HepG2 (cell line): ENCODE measurements at places on chromosomes 3 and 15.

DNA sequence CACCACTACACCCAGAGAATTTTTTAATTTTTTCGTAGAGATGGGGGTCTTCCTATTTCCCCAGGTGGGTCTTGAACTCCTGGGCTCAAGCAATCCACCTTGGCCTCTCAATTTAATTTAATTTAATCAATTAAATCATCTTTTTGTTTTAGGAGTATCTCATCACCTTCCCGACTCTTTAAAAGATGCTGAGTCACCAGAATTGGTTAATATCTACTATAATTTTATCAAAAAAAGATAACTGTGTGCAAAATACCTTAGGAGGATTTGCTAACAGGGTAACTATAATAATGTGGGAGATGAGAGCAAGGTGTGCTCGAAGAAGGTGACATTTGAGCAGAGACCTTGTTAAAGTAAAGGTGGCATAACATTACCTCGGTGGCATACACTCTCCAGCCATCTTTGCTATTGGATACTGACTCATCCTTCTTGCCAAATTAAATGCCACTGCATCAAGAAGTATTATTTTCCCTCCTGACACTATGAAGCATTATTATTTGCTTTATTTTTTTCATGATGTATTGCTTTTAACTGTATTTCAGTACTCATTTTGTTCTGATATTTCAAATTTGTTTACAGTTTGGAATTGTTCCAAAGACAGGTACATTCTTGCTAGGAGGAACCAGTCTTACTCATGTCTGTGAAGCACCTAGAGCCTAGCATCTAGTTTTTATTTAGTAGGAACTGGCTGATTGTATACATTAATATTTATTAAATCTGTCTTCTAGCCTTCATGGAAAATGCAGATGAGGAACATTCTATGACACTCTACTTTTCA lies 200.7 kb downstream of the MBNL1 start:
- DNase-seq, result no peak

- peak; percentile 81 for DNase-seq
These were observed 13.2 kb upstream of the TMEM212 start for GRCh38 chr3:171829841-171830517.

- peak; percentile 88 for DNase-seq
These were observed 10.3 kb downstream of the TM4SF1 start for GRCh38 chr3:149366941-149367840.

DNA sequence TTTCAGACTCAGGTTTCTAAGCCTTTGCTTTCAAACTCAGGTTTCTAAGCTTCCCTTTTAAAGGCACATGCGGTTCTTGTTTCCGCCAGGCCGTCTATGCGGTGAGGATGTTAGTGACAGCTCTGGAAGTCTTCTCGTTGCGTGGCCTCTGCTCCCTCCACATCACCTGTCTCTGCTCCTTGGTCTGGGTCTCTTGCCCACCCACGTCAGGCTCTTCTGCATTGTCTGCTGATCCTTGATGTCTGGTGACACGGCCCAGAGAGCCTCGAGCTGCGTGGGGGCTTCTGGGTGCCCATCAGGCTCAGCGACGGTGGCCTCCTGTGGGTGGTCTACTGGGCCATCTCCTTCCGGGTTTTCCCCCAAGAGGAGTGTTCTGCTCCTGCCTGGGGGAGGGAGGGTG lies 30.5 kb downstream of the KLF13 start:
- DNase-seq, result no peak

DNA sequence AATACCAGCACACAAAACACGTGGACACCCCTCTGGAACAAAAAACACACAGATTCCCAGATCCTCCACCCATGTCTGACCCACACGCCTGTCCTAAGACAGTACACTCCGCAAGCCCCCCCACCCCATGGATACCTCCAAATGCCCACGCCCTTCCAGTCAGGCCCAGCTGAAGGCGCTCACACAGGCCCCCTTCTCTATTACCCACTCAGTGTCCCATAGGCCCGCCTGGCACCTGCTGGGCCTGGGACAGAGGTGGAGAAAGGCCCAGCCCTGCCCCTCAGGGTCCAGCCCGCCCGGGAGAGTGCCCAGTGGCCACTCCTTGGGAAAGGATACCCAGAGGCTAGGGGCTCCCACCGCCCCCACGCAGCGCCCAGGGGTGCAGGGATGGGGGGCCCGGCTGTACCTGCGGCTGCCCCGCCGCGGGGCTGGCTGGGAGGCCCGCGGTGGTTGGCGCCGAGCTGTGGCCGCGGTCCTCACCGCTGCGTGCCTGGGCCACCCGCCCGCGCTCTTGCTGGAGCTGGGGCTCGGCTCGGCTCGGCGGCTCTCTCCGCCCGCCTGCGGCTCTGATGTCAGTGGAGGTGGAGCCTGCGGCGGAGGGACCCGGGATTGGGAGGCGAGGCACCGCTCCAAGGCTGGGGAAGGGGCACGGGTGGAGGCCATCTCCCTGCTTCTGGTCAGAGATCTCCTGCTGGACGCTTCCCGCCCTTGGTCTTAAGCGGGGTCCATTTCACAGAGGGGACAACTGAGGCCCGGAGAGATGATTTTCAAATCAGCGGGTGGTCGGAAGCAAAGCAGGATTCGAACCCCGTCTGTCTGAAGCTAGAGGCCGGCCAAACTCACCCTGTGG lies at the start of gene CAMK1:
TSS of gene CAMK1 (minus strand) at position 522 of the 850 bp plus-strand sequence. CDS start 2,198 bp downstream, outside the sequence.
- peak; percentile 45 for DNase-seq

DNA sequence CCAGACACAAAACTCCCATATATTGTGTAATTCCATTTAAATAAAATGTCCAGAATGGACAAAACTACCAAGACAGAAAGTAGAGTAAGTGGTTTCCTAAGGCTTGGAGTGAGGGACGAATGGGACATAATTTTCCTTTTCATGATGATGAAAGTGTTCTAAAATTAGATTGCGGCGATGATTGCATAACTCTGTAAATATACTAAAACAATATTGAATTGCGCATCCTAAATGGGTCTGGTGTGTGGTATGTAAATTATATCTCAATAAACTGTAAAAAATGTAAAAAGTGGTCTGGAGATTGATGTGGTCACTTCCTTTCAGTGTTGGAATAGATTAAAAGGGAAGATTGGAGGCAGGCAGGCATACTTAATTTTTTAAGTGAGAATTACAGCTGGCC lies 105.9 kb upstream of the KCNAB1 start:
- DNase-seq, result no peak

DNA sequence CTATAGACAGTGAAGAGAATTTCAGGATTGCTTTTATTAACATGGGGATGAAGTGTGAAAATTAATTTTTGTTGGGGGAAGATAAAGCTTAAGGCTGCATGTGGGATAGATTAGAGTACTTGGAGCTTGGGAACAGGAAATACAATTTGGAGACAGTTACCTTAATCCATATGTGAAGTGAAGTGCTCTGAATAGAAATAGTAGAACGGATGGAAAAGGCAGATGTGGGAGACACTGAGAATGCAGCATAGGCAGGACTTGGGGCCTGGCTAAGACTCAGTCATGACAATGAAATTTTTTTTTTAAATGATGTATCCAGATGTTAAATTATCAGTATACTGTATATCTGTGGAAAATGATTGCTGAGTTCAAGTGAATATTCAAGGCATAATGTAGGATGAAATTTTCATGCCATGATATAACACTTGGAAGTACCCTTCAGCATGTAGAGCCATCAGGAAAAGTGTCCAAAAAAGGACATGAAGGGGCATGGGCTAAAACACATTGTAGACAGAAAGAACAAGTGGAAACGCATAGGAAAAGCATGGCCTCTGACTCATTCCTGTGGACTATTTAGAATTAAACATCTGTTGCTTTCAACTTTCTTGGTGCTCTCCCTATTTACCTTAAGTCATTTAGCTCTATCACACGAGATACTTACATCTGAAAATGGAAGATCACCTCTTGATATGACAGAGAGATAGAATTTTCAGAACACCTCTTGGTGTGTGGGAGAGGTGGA lies 134.8 kb downstream of the RBMS3 start:
- DNase-seq, result no peak

- no peak for DNase-seq
These were observed 70.9 kb downstream of the SCN5A start for GRCh38 chr3:38578551-38578950.

DNA sequence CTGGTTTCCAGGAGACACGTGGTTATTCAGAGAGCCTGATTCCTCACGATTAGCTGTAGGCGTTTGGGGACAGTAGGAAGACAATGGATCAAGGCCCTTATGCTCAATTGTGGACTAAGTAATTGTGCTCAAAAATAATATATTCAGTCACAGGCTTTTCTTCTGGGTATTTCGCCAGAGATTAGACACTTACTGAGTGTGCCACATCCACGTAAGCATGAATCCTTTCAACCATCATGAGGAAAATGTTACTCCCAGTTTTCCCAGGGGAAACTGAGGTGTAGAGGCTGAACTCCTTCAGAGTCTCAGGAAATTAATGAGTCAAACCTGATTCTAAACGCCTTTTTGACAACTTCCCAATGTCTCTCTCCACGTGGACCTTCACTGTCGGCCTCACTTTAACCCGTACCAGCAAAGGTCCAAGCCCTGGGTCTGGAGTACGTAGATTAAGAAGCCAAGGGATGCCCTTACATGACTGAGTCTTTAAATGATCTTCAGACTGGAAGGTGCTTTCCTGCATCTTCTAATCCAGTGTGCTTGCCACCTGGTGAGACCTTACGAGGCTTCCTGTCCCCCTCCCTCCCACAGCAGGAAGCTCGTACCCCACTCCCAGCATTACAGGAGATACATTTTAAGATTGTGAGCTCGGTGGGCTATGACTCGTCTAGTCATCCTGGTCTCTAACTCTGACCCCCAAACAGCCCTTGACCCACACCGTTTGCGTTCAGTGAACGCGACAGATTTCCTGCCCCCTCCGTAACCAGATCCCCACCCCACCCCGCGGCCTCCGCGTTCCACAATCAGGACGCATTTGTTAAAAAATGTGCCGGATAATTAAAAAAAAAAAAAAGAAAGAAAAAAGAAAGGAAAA lies 1.7 kb downstream of the PKM start:
- DNase-seq, result no peak

- no peak for DNase-seq
These were observed 13.5 kb downstream of the SOX2 start for GRCh38 chr3:181725131-181725731.

DNA sequence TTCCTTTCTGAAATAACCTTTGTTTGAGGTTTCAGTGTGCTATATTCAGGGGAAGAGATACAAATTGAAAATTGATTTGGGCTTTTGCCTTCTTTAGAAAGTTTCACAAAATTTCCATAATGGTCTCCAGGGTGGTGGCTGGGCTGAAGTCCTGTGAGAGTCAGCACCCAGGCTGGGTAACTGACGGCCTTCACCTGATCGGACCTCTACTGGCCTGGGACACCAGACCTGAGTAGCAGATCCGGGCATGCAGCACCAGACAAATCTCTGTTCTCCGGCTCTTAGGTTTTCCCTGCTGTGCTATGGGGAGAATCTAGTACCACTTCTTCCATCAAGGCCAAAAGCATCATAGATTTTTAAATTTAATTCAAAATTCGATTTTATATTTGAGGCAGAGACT lies 133.0 kb upstream of the LMCD1 start:
- no peak for DNase-seq

DNA sequence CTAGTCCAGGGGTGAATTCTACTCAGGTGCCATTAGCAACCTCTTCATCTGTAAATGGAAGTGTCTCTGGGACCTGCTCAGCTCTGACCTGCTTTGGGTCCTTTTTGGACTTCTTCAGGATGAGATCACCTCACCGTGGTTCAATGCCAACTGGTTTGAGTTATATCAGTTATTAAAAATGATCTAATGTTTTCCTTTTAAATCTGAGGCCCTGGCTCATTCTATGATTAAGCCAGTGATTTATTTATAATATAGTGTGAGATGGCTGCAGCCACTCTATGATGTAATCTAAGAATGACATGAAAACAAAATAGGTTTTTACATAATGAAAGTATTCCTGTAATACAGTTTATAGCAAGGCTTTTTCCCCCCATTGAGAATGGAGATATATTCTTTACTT lies 79.4 kb downstream of the LPP start:
- DNase-seq, result no peak

GRCh38 chr15:57500256-57500655 lies 91.4 kb upstream of the MYZAP start:
- DNase-seq, result no peak

- DNase-seq, result no peak
These were observed 17.0 kb upstream of the OR5K1 start for GRCh38 chr3:98445949-98446406.

DNA sequence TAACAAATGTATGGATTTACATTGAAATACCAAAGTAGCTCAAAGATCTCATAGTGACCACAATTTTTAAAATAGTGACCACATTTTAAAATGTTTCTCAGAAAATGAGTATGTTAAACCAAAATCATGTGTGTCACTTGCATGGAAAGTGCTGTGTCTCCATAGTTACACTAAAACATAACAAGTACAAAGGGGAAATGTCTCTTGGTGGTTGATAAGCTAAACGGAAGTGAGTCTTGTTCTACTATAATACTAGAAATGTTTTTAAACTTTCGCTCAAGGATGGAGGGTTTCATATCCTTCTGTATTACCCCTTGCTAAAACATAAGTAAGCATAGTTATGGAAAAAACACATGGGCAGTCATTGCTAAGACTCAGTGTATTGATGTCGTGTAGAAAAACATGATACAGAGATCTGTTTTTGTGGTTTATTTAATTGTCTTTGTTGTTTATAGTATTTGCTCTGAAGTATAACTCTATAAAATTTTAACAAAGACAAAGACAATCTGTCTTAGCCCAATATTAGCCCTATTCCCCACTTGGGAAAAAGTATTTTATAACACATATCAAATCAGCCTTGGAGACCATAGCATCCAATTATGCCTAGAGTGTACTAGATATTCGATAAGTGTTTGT lies 27.0 kb upstream of the DENND4A start:
- no peak for DNase-seq

DNA sequence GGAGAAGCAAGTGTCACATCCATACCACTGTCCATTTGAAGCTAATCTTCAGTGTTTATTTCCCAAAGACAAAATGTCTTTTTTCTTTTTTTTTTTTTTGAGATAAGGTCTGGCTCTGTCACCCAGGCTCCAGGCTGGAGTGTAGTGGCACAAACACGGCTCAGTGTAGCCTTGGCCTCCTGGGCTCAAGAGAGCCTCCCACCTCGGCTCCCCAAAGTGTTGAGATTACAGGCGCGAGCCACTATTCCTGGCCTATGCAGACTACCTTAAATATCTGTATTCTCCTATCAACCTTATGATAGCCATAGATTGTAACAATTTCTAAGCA lies 27.7 kb upstream of the VPS33B start:
- DNase-seq, result no peak
